ENCODE measurements at places on chromosomes 6 and 20.

GRCh38 chr6:87806635-87807034 lies 104.6 kb upstream of the AKIRIN2 start:
- DNase-seq = no peak

- DNase-seq = no peak
Measured at GRCh38 chr6:144377586-144378210, 92.6 kb downstream of the UTRN start.

- no peak for DNase-seq
Measured at GRCh38 chr20:40082436-40082835, 606.6 kb downstream of the MAFB start.

DNA sequence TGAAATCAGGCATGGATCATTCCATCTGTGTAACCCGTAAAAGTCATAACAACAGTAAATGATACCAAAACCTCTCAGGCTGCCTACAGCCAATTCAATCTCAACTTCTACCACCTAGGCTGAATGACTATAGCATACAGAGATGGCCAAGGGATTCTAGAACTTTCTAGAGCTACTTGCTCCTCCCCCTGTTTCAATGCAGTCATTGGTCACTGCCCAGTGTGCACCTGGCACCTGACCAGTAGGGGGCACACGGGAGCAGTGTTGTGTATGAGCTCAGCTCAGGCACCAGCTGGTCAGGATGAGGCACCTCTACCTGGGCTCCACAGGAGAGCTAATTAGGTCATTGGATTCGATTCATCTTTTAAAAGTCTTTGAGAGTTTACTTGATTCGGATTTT lies 86.2 kb downstream of the PLEKHG1 start:
- DNase-seq = peak; percentile 62

GRCh38 chr6:152170702-152171667 lies 363.5 kb downstream of the ESR1 start:
- DNase-seq = peak; percentile 24

- no peak for DNase-seq
Measured at GRCh38 chr6:146770275-146770964, 171.6 kb downstream of the ADGB start.

GRCh38 chr20:62361799-62362589 lies 5.1 kb downstream of the LAMA5 start:
- no peak for DNase-seq

DNA sequence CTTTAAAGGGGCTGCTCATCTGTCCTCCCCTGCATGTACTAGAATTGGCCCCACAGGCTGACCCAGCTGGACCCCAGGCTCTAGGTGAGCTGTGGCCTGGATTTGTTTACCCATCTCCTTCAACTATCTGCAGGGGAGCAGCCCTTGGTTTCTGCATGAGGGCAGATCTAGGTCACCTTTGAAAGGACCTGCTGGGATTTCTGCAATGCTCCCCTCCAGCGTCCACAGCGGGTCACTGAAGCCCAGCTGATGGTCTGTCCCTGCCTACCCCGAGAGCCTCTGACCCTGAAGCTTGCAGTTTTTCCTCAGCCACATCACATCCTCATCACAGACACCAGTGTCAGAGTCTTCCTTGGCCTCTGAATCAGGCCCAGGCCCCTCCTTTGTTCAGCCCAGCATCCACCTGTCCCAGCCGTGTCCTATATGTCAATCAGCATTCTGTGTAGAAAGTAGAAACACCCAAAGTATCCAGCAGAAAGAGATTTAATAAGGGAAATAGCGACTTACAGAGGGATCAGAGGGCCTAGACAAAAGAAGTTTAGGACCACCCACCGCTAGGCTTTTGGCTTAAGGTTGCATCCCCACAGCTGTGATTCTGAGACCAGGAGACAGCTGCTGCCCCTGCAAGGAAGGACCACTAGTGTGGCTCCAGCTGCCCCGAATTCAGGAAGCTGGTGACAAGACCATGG lies 243.1 kb downstream of the LRFN2 start:
- no peak for DNase-seq

DNA sequence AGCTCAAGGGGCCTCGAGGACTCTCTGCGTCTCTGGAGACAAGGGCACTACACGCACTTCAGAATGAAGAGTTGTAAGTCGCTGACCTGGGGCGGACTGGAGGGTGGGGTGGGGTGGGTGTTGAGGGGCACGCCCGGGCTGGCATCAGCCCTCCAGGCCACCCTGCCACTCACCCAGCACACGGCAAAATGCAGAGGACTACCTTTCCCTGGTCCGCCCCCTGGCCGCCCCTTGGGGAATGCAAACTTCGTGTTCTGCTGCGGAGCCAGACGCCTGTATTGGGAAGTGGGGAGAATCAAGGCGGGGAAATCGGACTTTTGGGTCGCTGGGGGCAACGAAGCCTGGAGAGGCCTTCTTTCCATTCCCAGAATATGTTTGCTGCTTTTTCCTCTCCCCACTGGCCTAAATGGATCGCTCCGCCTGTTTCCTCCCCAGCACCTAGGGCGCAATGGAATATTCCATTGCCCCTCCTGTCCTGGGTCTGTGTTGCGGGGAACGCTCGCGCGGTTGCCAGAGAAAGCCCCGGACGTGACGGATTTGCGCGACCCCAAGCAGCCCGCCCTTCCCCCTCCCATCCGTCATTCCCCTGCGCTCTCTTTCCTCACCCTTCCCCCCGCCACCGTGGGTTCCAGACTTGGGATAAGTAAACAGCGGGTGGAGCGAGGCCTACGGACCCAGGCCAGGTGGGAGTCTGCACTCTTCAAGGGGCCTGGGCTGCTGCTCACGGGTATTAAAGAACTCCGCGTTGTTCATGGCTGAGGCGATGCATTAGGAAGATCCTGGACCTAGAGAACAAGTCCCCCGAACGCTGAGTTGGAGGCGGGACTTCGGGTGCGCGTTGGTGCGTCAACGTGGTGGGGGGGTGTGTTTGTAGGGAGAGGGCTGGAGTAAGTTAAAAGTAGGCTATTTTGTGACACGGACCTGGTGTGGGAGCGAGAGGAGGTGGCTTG lies at the start of gene PPT2:
Gene PPT2, plus strand, starts transcription at position 578 of the 950 bp plus-strand sequence. CDS start 454 bp downstream, outside the sequence.
- peak; percentile 78 for DNase-seq

DNA sequence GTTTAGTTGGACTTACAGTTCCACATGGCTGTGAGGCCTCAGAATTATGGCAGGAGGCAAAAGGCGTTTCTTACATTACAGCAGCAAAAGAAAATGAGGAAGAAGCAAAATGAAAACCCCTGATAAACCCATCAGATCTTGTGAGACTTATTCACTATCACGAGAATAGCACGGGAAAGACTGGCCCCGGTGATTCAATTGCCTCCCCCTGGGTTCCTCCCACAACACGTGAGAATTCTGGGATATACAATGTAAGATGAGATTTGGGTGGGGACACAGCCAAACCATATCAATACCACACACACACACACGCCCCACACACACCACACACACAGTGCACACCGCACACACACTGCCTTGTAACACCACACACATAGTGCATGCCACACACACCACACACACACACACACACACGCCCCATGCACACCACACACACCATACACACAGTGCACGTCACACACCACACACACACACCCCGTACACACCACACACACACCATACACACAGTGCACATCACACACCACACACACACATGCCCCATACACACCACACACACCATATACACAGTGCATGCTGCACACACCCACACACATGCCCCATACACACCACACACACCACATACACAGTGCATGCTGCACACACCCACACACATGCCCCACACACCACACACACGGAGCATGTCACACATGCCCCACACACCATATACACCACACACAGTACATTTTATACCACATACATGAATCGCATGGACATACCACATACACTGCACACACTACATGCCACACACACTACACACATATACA lies 310.5 kb downstream of the TAF4 start:
- DNase-seq = peak; percentile 11

DNA sequence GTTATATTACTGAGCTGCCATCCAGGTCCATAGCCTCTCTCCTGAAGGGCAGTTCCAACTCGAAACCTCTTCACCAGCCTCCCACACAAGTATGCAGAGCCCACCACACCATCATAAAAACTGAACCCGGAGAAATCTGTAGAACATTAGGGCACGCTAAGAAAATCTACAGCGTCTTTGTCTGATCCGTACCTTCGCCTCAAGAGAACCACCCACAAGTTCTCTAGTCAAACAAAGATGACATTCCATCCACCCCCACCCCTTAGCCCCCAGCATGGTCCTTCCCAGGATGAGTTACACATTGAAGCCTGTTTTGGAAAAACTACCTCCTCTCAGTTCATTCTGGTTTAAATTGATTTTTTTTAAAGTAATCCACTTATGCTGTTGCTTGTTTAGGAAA lies 219.7 kb downstream of the ZMYND8 start:
- DNase-seq = no peak

DNA sequence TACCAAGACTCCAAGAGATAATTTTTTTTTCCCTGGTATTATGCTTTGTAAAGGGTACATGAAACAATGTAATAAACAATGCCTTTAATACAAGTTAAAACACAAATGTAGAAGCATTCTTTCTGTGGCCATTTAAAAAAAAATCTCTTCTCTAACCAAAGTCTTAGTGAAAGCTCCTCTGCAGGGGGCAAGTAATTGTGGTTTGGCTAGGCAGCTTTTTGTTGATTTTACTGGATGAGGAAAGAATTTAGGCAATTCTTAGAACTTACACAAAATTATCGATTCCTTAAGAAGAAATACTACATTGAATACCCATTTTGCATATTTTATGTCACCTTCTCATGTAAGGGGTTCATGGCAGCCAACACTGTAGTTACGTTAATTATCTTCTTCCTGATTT lies 12.4 kb downstream of the TFB1M start:
- DNase-seq = no peak

All from CD4-positive, alpha-beta T cell treated with Interleukin-15 for 1 hour (primary cell).